Suppressor macrophage treated with lipopolysaccharide for 1 hour (primary cell): ENCODE measurements at places on chromosomes 1 and 21.

GRCh38 chr1:240492832-240493440, 119.0 kb downstream of the GREM2 start:
- no peak for DNase-seq

- no peak for DNase-seq
Measured at GRCh38 chr1:216090556-216090955, 332.7 kb downstream of the USH2A start.

GRCh38 chr1:110677526-110677925, 2.8 kb upstream of the KCNA3 start:
- DNase-seq, result no peak

- no peak for DNase-seq
Measured at GRCh38 chr1:78284354-78284753, 206.4 kb upstream of the PTGFR start.

DNA sequence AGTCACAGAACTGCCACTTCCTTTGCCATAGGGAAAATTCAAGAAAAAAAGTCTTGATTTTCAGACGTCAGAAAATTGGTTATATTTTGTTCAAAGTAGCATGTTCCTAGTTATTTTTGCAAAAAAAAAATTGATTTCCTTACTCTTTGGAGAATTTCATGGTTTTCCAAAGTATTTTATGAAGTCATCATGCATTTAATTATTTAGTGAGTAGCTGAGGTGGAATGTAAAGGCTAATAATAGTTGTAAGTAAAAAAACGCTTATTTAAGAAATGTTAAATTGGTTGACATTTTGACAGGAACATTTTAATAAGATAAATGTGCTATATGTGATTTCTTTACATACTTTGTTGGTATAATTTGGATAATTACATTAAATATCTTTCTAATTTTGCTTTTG, 20.8 kb downstream of the TSEN15 start:
- DNase-seq, result no peak

GRCh38 chr1:113935970-113936369, 6.8 kb downstream of the HIPK1 start:
- no peak for DNase-seq

DNA sequence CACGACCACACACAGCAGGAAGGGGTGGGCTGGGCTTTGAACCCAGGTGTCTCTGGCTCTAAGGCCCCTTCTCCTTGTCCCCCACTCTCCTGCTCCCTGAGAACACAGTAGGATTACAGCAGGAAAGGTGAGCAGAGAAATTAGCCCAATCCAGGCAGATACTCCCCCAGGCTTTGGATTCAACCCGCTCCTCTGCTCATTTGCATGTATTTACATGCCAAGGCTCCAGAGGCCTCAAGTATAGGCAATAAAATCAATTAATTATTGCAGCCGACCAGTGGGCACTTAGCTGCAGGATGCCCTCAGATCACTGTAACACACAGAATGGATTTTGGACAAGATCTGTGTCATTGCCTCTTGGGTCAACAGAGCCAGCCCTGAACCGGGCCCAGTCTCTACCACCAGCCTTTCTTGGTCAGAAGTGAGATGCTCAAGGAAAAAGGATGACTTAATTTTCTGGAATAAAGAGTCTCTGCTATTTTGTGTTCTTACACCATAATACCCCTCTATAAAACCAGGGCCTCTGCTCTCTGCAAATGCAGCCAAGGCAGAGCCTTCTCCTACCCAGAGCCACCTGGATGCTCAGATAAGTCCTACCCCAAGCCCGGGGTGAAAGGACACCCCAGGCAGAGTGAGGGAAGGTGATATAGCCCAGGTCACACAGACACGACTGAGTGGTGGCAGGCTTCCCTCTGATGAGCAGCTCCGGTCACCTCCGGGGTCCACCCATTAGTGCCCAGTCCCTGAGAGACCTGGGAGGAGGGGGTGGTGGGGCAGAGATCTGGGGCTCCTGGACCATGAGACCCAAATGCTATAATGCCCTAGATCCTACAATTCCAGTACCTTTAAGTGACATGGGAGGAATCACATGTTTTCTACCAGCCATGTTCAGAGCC, 28.9 kb downstream of the MATN1 start:
- no peak for DNase-seq

DNA sequence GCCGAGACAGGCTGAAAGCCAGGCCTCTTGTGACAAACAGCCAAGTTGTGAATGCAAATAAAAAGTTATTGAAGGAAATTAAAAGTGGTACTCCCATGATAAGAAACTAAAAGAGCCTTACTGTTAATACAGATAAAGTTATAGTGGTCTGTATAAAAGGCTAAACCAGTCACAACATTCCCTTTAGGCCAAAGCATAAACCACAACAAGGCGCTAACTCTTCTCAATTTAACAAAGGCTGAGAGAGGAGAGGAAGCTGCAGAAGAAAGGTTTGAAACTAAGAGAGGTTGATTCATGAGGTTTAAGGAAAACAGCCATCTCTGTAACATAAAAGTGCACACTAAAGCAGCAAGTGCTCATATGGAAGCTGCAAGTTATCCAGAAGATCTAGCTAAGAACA, 10.7 kb downstream of the C1orf105 start:
- no peak for DNase-seq

- no peak for DNase-seq
Measured at GRCh38 chr1:147609358-147609757, 61.0 kb downstream of the ACP6 start.

DNA sequence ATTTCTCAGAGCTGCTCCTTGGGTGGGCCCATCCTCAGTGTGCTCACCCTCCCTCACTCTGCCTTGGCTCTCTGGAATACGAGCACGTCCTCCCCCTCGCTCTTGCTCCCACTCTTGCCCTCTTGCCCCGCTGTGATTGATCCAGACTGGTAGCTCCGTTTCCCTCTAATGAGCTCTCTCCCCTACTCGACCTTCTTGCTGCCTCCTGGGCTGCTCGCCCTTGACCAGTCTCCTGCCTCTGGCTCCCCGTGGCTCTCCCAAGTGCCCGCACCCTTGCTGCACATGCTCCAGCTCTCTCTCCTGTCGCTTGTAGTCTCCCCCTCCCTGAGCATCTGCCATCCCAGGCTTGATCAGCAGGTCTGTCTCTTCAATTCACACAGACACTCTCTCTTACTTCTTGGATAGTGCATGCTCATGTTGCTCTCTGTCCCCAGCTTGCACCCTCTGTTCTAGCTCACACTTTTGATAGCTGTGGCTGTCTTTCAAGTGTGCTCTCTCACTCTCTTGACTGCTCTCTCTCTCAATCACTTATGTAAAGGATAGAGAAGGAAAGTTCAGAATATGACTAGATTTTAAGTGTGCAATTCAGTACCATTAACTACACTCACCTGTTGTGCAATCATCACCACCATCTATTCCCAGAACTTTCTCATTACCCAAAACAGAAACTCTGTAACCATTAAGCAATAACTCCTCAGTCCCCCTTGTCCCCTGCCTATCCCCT, 51.1 kb downstream of the PHC2 start:
- peak; percentile 27 for DNase-seq

- no peak for DNase-seq
Measured at GRCh38 chr1:55695552-55695951, 480.4 kb upstream of the USP24 start.

GRCh38 chr1:153395136-153395685, 4.3 kb upstream of the S100A8 start:
- DNase-seq, result no peak

- DNase-seq, result no peak
Measured at GRCh38 chr1:100851726-100852125, 42.9 kb downstream of the EXTL2 start.

- no peak for DNase-seq
Measured at GRCh38 chr1:225739542-225740107, 38.0 kb upstream of the SRP9 start.

DNA sequence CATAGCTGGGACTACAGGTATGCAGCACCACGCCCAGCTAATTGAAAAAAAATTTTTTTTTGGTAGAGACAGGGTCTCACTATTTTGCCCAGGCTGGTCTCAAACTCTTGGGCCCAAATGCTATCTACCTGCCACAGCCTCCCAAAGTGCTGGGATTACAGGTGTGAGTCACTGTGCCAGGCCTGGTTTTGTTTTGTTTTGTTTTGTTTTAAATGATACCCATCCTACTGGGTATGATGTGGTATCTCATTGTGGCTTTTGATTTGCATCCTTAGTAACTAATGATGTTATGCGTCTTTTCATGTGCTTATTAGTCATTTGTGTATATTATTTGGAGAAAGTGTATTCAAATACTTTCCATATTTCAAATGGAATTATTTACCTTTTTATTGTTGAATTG, 142.3 kb downstream of the VPS13D start:
- DNase-seq, result no peak

- no peak for DNase-seq
Measured at GRCh38 chr1:237429252-237429651, 387.3 kb downstream of the RYR2 start.

GRCh38 chr1:3742439-3743298, 9.6 kb upstream of the CCDC27 start:
- DNase-seq, result no peak

DNA sequence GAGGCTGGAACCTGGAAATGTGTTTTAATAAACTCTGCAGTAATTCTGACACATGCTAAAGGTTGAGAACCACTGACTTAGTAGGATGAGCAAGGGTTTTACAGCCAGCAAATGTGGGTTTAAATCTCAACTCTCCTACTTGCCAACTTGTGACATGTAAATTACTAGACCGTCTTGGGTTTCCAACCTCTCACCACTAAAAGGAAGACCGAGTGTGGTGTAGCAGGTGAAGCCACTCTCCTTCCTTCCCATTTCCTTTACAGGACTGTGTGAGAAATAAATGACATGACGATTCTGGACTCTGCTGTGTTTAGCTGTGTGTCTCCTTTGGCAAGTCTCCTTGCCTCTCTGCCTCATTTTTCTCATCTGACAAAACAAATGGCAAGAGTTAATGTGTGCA, 49.5 kb upstream of the DNAJC6 start:
- DNase-seq, result no peak

DNA sequence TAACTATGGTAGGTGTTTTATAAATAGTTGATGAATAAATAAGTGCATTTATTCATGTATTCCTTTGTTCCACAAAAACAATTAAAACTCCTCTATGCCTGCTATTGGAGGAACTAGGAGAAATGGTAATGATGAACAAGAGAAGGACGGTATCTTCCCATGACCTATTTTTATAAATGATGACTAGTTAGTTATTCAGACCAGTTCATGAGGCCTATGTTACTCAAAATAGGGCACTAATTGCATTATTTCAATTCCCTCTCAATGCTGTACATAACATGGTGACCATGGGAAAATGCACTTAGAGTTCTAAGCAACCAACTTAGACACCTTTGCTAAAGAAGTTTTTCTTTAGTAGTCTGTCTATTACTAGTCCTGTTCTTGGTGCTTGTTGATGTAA, 53.1 kb downstream of the XCL1 start:
- DNase-seq, result no peak

- peak; percentile 76 for DNase-seq
Measured at GRCh38 chr1:155241841-155242264, 13.4 kb downstream of the ENTREP3 start.

DNA sequence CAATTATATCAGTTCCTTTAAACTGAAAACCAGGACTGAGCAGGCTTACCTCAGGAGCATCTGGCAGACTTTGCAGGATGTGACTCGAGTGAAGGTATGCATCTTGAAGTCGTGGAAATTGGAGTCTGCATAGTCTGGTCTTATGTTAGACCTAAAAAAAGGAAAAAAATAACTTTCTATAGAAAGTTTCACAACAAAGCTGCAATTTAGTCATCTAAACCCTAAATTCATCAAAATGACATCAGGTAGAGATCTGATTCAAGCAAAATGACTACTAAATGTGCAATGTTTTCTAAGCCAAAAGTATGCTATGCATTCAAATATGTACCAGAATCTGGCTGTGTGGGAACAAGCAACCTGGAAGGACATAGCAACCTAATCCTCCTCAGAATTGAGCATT, 260.1 kb downstream of the VAV3 start:
- no peak for DNase-seq

DNA sequence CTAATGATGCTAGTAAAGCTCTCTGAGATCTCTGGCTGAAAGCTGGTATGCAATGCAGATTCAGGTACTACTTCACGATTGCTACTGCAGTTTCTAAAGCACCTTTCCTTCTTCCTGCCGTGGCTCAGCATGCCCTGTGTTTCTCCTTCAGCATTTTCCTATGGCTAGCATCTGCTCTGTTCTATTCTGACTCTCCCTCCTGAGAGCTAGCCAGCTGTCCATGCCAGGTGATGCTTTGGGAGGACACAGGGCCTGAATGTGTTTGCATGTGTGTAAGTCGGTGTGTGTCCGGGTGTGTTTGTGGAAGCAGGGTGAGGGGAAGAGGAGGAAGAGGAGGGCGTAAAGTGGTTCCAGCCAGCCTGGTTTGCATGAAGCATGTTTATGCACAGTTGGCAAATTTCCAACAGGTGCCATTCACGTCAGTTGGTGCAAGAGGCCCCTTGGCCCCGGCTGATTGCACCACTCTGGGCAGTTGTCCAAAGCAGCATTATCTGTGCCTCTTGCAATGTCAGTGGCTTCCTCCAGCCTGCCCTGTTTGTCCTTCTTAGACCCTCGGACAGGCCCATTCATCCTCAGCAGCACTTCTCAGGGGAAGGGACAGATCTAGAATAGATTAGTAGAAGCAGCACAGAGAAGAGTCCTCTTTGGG, 433.3 kb downstream of the DISC1 start:
- no peak for DNase-seq

DNA sequence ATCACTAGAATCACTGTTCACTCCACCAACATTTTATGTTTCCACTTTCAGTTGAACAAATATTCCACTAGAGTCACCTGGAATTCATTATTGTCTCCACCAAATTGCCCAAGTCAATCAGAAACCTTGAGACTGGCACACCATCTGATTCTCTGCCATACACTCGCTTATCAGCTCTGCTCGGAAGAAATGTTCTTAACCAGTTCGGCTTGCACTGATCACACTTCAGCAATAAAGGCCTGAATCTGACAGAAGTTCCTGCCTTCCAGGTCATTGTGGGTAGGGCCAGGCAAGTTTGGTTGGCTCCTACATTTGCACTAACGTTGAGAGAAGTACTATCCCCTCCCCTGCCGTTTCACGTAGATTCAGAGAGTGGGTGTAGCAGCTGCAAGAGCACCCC, 10.0 kb downstream of the TPM3 start:
- no peak for DNase-seq

DNA sequence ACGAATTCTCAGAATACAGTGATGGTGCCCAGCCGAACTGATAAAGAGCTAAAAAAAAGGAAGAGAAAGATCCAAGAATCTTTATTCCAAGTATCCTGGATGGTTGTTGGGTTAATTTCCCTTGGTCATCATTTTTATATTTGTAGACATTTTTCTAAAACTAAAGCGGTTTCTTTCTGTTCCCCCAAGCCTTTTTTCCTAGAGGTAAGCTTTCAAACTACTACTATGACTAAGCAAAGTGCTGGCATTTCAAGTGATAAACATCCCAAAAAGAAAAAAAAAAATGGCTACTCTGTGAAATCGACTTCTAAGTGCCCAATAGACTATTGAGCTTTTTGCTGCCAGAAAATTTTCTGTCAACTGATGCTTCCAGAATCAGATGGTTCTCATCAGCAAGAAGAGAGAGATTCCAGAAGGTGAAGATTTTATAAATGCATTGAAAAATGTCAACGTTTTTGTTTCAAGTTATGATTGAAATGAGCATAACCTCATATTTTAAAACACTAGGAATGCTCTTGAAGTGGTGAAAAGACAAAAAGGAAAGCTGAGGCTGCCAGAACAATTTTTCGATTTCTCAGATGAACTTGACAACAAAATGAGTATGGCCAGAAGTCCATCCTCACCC, 96.1 kb upstream of the ZC3H11B start:
- no peak for DNase-seq

- DNase-seq, result no peak
Measured at GRCh38 chr1:14746393-14746792, 147.9 kb downstream of the KAZN start.
